ENCODE measurements at places on chromosomes 5 and 9. TPM values are rescaled to one million over a fixed set of nuclear protein-coding genes. Genes with fewer than 3 reads are reported as not detected.
A peak's percentile ranks its signal among the peaks of the same experiment; 100 is the strongest.

DNA sequence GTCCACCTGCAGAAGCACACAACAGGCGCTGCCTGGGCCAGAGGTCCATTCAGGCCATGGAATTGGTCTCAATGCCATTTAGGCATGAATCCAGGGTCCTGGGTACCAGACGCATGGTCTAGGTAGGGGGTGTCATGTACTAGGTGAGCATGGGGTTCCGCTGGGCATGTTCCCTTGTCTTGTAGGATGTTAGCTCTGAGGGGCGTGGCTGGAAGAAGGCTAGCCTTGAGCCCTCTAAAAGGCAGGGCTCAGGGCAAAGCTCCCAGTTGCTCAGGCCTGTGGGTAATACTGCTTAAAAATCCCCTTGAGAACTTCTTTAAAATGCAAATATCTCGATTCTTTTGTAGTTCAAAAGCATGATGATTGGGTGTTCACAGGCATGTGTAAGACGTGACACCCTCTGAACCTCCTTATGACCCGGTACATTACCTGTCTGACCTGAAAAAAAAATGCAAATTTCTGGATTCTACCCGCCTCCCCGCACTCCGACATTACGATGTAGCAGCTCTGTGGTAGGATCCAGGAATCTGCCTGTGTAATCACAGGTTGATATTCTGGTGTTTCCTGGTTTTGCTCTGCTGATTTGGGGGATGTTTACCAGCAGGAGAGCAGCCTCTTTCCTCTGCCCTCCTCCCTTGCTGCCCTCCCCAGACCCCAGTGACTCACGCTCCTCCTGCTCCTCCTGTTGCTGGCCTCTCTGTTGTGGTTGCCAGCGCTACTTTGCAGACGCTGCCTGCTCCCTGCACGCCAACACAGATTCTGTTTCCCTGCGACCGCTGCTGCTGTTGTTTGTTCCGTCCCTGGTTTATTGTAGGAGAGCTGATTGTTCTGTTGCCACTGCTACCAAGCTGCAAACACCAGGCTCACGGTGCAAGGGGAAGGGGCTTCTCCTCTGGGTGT is 5.7 kb downstream of the TMC1 start:
- peak; percentile 77 for DNase-seq

GRCh38 chr5:139040081-139040480 is 158.1 kb downstream of the SIL1 start:
- no peak for DNase-seq

DNA sequence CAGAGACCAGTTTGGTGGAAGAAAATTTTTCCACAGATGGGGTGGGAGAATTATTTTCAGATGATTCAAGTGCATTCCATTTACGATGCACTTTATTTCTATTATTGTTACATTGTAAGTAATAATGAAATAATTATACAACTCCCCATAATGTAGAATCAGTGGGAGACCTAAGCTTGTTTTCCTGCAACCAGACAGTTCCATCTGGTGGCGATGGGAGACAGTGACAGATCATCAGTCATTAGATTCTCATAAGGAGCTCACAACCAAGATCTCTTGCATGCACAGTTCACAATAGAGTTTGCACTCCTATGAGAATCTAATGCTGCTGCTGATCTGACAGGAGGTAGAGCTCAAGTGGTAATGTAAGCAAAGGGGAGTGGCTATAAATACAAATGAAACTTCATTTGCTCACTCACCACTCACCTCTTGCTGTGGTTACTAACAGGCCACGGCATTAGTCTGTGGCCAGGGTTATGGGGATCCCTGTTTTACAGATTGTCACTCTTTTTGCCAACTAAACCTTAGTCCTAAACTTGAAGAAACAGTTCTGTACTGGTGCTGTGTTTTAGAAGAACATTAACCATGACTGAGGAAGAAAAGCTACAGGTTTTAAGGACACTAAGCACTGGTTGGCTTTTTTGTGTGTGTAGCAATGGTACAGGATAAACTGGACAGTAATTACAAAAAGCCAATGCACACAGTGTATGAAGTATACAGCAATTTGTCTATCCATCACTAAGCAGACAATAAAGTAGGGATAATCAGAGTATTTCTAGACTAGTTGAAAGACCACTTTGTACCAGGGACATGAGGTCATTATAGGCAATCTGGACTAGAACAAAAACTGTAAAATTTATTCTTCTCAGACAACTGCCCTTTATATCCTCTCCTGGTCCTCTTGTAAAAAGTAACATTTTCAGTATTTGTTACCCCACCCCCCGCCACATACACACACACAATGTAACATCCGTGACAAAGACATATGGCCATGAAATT is 9.9 kb downstream of the TMEM232 start:
- no peak for DNase-seq

GRCh38 chr5:111656580-111656979 is 100.4 kb downstream of the NREP start:
- no peak for DNase-seq

GRCh38 chr9:128548876-128549275 is 3.5 kb upstream of the SPTAN1 start:
- no peak for DNase-seq

DNA sequence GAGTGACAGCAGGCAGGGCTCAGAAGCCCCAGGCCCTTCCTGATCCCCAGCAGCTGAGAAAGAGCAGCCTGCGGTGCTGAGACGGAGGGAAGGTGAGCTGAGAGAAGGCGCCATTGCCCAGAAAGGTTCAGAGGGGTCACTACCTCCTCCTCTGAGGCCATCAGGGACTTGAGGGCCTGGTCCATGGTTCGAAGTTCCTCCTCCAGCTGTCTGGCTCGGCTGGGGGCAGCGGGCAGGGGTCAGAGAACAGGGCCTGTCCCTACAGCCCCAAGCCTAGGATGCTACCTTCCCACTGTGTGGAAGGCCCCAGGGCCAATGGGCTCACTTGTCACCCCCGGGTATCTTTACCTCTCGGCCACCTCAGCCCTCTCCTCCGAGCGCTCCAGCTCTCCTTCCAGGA is 4.8 kb downstream of the TPM2 start:
- no peak for DNase-seq

DNA sequence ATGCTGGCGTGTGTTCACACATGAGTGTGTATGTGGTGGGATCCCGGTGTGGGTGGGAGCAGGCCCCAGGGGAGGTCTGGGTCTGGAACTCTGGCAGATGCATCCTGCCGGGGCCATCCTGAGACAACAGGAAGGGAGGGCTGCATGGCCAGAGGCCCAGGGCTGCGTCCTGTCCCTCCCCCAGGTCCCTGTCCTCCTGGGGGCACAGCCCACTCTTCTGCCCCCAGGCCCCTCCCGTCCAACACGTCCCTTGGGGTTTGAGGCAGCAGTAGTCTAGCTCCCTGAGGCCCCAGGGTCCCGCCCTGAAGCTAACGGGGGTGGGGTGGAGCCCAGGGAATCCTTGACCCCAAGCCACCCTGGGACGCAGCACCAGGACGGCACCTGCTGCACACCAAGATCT is 16.6 kb downstream of the FLT4 start:
- DNase-seq, result no peak

GRCh38 chr5:119286511-119287488 is 69.0 kb upstream of the TNFAIP8 start:
- no peak for DNase-seq

DNA sequence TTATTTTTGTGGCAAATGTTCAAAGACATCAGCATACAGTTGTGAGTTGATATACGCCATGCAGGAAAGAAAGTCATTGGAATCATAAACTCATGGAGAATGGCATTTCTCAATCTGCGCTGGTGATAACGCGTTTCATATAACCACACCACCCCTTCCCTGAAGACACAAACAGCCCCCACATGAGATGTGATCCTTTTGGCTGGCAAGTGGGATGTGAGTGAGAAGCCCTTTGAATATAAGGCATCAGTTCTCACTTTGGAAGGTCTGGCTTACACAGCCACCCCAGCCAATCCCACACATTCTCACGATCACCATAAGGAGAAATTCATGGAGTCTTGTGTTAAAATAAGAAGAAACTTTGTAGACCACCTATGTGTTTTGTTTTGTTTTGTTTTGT is 725.0 kb downstream of the PRELID2 start:
- no peak for DNase-seq

DNA sequence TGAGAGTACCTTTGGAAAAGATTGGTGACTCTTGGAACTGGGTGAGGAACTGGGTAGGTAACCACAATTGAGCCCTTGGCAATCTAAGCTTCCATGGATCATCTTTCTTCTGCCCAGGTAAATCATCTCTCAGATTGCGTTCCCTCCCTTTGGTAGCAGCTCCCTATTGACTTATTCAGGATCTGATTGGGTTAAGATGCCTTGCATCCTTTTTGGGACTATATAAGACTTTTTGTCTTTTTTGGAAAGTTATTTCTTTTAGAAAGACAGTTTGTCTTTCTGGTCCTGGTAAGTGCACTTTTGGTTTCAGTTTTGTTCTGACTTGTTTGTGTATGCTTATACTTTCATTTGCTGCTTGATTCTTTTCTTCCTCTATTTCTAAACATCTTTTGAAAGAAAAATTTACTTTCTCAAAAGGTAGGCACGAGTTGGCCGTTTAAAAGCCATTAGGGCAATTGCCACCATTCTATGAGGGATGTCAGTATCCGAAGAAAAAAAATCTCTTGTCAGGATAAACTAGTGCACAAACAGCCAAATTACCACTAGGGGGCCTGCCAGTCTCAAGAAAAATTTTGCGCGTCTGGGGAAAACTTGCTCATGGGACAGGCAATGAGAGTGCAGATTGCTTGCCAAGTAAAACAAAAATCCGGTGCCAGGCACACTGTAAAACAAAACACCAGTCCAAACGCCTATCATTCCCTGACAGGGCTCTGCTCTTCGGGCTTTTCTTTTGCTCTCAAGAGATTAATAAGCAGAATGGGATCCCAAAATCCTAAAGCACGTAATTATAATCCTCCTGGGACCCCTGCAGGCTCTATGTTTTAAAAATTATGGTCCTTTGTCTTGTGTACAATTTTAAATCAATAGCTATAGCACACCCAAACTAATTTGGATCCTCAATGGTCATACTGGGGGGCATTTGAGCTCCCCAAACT is 12.8 kb downstream of the OR1J1 start:
- DNase-seq, result peak; percentile 16

Gene SLC34A3
- not detected for total RNA-seq

Gene GPRIN1
- not detected for total RNA-seq

Gene RFX3
- 4.0 TPM for total RNA-seq

Gene NR6A1
- total RNA-seq, result 0.53 TPM

Gene C9
- total RNA-seq, result 0.96 TPM

All from ascending aorta (tissue), 2 donors.